ENCODE measurements at places on chromosomes 7 and 10.

- no peak for DNase-seq
Observed at GRCh38 chr7:158186864-158187693, 400.5 kb downstream of the PTPRN2 start.

DNA sequence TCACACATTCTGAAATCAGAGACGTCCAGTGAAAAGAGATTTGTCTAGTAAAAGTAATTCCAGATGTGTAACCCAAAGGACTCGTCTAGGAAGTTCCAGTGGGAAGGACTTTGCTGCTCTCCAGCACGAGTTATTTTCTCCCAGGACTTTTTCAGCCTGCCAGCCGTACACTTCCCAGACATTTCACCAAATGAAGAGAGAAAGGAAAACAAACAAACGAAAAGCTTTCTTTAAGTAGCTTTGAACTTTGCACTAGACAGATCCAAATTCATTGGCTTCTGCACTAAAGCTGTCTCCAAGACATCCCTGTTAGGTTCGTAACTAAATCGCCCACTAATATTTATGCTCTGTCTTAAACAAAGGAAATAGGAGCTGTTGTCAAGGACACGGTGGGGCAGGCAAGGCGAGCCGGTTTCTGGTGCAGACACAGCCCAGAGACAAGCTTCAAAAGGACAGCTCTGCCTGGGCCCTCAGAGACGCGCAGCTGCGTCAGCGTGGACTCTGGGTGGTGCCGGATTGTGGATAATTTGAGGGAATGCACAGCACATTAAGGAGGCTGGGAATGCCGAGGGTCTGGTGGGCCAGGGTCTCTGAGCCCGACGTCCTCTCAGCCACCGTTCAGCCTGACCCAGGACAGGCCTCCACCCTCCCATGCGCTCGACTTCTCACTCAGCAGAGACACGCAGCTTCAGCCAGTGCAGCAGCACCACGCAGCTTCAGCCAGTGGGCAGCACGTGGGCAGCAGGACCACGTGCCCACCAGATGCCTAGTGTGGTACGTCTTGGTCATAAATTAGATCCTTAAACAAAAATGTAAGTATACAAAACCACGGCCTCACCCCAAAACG is 64.1 kb upstream of the INSIG1 start:
- DNase-seq = no peak

DNA sequence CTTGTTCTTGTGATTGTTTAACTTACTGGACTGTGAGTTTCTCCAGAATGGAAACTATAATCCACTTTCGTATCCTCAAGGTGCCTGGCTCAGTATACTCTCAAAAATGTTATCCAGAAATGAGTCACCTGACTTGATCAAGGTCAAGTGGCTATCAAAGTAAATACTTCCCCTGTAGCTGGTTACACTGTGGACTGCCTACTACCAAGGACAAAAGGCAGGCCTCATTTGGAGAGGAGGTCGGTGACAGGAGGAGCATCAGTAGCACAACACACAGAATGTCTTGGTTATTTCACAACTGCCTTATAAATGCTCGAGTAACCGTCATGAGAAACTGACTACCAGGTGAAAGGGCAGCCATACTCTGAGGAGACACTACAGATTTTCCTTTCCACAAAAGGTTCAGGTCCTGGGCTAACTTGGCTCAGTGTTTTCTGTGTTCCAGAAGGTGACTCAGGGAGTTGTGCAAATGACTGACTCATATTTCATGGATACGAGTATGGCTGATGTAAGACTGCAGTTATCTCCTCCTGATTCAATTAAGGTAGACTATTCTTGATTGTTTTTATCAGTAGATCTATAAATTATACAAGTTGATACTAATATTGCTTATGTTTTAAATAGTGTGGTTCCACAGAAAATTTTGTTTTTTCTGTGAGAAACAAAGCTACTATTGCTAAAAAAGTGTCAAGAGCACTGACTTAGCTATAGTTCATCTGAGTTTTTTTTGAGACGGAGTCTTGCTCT is 4.2 kb upstream of the CCNY start:
- no peak for DNase-seq

DNA sequence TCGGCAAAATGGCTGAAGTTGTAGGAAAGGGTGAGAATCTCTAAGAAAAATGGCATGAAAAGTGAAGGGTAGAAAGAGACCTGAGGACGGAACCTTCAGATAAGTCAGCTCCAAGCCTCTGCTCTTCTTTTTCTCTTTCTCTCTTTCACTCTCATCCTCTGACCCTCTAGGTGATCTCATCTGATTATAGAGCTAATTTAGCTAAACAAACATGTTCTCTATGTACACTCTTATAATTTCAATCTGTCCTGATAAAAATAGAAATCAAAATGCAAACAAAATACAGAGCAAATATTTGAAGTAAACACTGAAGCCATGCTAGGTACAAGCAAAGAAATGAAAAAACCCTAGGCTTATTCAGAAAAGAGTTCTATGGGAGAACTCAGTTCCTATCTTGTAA is 14.4 kb upstream of the CUBN start:
- no peak for DNase-seq

DNA sequence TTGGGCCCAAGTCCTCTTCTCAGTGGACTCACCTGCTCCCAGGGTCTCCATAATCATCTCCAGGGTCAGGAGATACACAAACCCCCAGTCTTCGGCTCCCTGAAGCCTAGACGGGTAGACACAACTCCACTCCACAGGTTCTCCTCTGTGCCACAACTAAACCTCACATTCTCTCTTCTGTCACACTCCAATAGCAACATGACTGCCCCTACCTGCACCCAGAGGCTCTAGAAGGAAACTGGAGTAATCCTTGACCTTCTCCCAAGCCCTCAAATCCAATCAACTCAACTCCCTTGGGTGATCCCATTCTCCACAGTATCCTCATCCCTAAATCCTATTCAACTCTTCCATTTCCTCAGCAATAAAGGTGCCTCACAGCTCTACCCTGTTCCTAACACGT is 16.2 kb downstream of the HNRNPF start:
- no peak for DNase-seq

GRCh38 chr10:130037169-130037661 is 73.1 kb upstream of the EBF3 start:
- DNase-seq = no peak

DNA sequence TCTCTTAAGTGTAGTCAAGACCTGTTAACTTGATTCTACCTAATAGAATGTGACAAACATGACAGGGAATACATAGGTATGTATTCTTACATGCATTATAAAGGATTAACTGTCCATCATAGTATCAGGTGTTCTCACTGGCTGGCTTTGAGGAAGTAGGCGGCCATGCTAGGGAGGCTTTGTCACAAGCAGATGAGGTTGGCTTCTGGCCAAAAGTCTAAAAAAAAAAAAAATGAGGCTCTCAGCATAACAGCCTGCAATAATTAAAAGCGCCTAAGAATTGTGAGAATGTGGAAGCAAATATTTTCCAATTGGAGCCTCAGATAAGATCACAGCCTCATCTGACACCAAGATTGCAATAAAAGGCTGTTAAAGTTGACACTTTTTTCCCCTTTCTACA is 1256.8 kb upstream of the SORCS1 start:
- DNase-seq = no peak

DNA sequence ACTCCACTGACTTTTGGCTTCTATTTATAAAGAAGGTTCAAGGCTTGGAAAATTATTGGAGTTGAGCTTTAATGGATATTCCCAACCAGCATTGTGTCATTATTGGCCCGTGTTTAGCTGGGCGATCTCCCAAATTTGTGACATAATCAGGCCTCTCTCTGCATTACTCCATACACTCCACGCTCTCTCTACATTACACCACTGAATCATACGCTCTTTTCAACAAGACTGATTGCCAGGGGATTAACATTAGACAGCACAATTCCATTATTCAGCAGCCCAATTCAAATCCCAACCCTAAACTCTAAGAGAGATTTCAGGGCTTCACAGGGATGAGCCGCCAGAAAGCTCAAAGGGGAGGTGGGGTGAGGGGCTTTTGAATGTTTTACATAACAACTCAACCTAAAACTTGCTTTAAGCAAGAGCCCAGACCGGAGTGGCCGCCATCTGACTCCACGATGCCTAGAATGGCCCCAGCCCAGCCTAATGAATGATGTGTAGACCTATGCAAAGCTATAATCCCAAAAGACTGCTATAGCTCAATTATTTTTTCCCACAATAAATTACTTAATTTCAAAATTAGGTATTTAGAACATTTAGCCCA is 61.8 kb downstream of the FGFR2 start:
- DNase-seq = no peak

- no peak for DNase-seq
Observed at GRCh38 chr7:154789404-154789803, 213.5 kb downstream of the PAXIP1 start.

DNA sequence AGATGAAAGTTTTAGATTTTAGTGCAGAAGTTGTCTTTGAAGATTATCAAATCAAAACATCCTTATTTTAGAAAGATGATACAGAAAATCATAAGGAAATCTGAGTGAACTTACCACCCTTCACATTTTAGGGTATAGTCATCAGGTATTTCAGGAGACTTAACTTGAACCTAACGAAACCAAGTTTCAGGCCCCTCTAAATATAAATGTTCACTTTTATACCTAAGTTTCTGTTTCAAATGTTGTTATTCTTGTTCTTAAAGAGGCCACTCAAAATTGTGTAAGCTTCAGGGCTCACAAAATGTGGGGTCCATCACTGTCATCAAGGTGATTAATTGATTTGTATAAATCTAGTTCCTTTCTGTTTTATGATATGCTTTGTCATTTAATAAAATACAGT is 216.2 kb downstream of the KIAA1217 start:
- no peak for DNase-seq

DNA sequence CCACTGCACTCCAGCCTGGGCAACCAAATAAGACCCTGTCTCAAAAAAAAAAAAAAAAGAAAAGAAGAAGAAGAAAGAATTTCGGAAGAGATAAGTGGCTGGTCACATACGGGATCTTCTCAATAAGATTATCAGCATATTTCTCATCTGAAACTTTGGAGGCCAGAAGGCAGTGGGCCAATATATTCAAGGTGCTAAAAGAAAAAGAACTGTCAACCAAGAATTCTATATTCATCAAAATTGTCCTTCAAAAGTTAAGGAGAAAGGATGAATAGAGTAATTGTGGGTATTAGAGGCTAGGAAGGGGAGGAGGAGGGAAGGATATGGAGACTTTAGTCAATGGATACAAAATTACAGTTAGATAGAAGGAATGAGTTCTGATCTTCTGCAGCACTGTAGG is 43.9 kb upstream of the NANOS1 start:
- no peak for DNase-seq

GRCh38 chr10:112766636-112767035 is 183.4 kb upstream of the TCF7L2 start:
- DNase-seq = no peak

DNA sequence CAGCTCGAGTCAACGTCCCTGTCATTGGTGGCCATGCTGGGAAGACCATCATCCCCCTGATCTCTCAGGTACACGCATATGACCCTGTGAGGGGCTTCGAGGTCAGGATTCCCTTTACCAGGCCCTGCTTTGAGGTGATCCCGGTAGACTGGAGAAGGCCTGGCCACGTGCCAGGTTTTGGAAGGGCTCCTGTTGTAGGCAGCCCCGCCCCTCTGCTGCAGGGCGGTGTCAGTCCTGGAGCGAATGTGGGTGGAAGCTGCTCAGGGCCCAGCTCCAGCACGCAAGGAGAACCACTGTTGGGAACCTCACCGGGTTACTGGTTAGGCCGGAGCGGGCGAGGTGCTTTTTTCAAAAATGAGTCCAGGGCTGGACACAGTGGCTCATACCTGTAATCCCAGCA is 15.6 kb downstream of the MDH2 start:
- DNase-seq = no peak

- DNase-seq = no peak
Observed at GRCh38 chr10:53601260-53601875, 828.8 kb upstream of the MBL2 start.

DNA sequence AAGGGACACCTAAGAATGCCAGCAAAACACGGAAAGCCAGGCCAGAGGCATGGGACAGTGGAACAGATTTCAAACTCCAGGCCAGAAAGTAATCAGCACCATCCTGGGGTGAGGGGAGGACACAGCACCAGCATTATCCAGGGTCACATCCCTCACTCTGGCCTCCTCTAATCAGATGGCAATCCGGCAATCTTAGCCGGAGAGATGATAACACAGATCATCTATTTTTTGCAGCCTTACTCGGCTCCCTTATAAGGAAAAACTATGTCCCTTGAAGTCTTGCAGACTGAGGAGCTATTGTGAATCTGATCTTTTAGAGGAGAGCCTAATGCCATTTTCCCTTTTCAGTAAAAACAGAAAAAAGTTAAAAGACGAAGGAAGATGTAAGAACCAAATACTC is 16.5 kb downstream of the TRIL start:
- DNase-seq = no peak

DNA sequence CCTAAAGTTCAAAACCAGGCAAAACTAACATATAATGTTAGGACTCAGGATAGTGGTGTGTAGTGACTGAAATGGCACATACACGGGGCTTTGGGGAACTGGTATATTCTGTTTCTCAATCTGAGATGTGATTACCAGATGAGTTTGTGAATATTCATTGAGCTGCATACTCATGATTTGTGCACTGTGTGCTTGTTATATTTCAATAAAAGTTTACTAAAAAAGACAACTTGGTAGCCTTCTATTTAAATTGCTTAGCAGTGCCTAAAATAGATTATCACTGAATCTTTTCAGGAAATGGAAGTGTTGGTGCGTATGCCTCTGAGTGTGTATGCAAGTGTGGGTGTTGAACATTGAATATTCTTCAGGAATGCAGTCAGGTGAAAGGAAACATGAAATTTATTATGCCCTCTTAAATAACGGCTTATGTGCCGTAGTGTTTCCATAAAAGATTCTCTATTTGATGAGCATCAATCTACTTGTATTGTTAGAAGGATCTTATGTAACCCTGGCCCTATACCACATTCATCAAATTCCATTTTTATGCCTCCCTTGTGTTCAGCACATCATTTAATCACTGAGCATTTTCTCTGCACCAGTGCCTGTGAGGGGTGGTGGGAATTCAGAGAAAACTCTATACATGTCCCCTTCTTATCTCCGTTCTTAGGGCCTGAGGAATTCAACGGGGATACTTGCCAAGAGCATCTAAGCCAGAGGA is 82.6 kb upstream of the AUTS2 start:
- DNase-seq = no peak
